ENCODE measurements at places on chromosomes 3 and 15. TPM values are rescaled to one million over a fixed set of nuclear protein-coding genes. Genes with fewer than 3 reads are reported as not detected.

CTXN2 gene
- not detected for total RNA-seq

HLTF gene
- total RNA-seq: 7.7 TPM

GRCh38 chr3:13159890-13160289 is 86.7 kb upstream of the IQSEC1 start:
- DNase-seq: no peak

TRAIP gene
- 2.6 TPM for total RNA-seq

C15orf62 gene
- 34.8 TPM for total RNA-seq

- DNase-seq: no peak
These were observed 22.1 kb upstream of the LARS2 start for GRCh38 chr3:45366290-45366689.

- peak; percentile 43 for DNase-seq
These were observed 315.1 kb upstream of the CBLB start for GRCh38 chr3:106183762-106184391.

GRCh38 chr15:68653031-68653635 is 74.3 kb downstream of the CORO2B start:
- peak; percentile 82 for DNase-seq

CP gene
- 15.0 TPM for total RNA-seq

DNA sequence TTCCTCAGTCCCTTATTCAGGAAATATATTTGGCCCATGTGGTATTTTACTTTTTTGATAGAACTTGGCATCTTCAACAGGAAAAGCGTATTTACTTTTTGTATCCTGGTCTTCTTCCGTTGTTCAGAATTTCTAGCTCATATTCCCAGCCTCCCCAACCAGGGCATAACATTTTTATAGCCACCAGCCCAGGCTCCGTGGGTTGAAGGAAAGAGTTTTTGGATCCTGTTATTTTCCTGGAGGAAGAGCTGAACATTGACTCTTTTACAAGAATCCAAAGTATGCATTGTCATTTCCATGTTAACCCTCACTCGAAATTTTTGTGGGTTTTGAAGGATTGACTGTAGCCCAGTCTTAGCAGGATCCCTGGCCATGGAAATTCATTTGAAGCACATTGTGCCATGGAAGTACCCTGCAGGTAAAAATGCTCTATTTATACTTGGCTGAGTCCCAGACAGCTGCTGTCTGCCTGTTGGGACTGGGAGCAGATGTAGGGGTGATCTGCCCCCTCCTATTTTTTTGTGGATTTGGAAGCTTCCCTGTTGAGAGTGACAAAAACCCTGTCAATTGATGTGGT is 98.8 kb downstream of the AKAP13 start:
- no peak for DNase-seq

DNA sequence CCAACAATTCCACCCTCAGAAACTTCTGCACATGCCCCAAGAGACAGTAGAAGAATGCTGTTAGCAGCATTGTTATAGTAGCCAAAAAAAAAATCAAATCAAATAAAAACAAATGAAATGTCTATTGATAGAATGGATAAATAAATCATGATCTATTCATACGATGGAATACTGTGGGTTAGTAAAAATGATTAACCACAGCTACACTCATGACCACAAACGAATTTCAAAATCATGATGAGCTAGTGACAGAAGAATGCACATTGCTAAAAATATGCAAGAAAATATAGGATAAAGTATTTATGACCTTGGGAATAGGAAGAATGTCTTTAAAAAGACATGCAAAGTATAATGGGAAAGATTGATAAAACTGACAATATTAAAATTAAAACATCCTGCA is 57.5 kb upstream of the ACAN start:
- no peak for DNase-seq

DNA sequence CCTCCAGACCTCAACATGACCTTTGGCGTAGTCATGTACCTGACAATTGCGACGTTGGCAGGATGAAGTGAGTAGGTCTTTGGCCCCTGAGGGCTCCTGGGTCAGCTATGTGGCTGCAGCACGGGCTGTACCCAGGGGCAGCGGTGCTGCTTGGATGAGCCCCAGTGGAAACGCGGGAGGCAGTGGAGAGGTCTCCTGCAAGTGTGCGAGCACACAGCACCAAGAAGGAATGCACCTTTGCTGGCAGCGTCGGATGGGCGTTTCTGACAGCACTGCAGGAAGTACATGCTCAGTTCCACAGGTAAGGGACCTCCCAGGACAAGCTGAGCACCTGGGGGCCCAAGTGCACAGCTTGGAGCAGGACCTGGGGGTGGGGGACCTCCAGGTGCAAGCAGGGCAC is 67.4 kb upstream of the UNC13C start:
- no peak for DNase-seq

Data from lower leg skin (tissue), 4 donors.